ENCODE measurements at places on chromosomes 2 and 18. TPM values are rescaled to one million over a fixed set of nuclear protein-coding genes. Genes with fewer than 3 reads are reported as not detected.

CABLES1 gene
- 0.22 TPM for total RNA-seq

DNA sequence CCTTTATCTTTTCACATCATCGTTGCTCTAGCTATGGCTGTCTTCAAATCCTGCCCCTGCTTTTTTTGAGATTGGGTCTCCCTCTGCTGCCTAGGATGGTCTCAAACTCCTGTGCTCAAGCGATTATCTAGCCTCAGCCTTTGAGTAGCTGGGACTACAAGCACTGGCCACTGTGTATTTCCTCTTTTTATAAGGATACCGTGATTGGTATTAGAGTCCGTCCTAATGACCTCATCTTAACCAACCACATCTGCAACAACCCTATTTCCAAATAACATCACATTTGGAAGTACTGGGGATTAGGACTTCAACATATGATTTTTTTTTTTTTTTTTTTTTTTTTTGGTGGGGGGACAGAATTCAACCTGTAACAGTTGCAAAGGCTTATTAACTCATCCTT, 9.1 kb downstream of the RESP18 start:
- no peak overlapping the region for H3K27ac ChIP-seq
- no peaks in the 10 kb centered on the region for H3K27me3 ChIP-seq
- H3K4me3 ChIP-seq = no peak overlapping the region

PLEK gene
- total RNA-seq = 224 TPM

DNA sequence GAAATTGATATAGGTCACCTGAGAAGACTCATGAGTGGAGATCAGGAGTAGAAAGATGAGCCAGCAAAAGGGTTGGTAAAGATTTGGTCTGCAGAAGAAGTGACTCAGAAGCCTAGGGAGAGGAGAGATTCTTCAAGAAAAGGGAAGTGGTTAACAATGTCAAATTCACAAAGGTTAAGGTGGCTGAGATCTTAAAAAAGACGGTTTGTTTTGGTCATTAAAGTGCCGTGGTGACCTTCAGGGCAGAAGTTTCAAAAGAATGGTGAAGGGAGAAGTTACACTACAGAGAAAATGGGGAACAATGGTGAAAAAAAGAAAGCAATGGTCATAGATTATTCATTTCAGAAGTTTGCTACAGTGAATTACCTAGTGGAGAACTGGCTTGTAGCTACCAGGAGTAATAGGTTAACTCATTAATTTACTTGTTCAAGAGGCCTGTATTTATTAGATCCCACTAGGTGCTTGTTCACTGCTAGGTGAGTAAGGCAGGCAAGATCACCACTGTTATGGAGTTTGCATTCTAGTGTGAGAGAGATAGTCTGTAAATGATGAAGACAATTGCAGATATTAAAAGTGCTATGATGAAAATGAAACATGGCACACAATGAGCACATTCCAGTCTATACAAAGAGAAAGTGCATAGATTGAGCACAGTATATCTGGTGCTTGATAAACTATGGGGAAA, 43.0 kb downstream of the FBXO48 start:
- H3K27ac ChIP-seq = peak overlapping the region; percentile 64
- H3K27me3 ChIP-seq = no peaks in the 10 kb centered on the region
- H3K36me3 ChIP-seq = no peaks in the 10 kb centered on the region
- H3K4me1 ChIP-seq = peaks cover 79% of the 10 kb centered on the region
- peak; percentile 83 for DNase-seq
- H3K4me3 ChIP-seq = no peak overlapping the region

- no peak overlapping the region for H3K4me3 ChIP-seq
- no peaks in the 10 kb centered on the region for H3K27me3 ChIP-seq
- DNase-seq = no peak
- H3K36me3 ChIP-seq = no peaks in the 10 kb centered on the region
Observed at GRCh38 chr18:26460449-26461091, 87.8 kb downstream of the KCTD1 start.

DNA sequence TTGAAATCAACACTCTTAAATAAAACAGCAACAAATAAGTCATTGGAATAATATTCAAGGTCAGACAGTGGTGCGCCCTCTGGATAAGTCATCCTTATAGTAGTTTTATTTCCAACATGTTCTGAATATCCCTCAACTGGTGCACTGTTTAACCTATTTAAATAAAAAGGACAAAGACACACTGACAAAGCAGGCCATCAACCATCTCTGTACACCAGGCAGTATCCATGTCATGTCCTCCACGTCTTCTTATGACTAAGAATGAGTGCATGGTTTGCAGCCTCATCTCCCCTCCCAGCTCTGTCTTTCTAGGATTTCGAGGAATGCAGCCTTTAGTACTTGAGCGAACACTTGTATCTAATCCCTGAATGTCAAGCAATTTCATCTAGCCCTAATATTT, 42.4 kb downstream of the ST3GAL5 start:
- no peaks in the 10 kb centered on the region for H3K27me3 ChIP-seq
- no peaks in the 10 kb centered on the region for H3K36me3 ChIP-seq
- no peak overlapping the region for H3K4me3 ChIP-seq

GRCh38 chr2:127313406-127313805, 19.5 kb upstream of the ERCC3 start:
- H3K27ac ChIP-seq = peak overlapping the region; percentile 15
- peak; percentile 75 for DNase-seq
- H3K27me3 ChIP-seq = no peaks in the 10 kb centered on the region
- H3K4me3 ChIP-seq = no peak overlapping the region
- H3K4me1 ChIP-seq = peaks cover 21% of the 10 kb centered on the region
